ENCODE measurements at places on chromosomes 6 and 20.

DNA sequence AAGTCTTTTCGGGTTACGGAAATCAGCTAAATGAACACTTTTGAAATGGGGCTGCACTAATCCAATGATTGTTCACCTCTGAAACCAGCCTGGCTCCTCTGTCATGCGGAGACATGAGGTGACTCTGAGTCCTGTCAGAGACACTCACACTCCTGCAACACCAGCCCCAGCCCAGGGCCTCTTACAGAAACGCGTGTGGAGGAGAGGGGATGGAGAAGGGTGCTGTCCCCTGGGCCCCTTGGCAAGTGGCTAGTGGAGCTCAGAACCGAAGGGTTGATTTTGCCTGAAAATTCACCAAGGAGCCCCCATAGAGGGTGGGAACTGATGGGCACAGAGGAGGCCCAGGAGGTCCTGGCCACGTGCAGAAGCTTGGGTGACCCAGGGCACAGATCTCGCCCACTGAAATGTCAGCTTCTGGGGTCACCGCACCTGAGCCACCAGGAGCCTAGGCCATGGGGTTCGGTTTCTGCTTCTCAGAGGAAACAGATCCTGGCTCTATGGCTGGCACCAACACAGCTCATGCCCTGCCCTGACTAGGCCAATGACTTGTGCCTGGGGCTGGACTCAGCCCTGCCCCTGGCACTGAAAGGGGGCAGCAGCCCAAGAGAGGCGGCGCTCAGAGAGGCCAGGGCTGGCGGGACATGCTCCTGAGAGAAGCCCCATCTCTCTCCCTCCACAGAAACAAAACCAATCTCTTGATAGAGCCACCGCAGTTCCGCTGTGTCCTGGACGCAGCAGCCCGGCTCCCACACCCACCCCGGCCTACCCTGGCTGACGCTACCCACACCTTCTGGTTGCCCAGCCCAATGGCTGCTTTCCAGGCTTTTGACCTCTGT is 144.7 kb downstream of the ERMARD start:
- no peak for DNase-seq

DNA sequence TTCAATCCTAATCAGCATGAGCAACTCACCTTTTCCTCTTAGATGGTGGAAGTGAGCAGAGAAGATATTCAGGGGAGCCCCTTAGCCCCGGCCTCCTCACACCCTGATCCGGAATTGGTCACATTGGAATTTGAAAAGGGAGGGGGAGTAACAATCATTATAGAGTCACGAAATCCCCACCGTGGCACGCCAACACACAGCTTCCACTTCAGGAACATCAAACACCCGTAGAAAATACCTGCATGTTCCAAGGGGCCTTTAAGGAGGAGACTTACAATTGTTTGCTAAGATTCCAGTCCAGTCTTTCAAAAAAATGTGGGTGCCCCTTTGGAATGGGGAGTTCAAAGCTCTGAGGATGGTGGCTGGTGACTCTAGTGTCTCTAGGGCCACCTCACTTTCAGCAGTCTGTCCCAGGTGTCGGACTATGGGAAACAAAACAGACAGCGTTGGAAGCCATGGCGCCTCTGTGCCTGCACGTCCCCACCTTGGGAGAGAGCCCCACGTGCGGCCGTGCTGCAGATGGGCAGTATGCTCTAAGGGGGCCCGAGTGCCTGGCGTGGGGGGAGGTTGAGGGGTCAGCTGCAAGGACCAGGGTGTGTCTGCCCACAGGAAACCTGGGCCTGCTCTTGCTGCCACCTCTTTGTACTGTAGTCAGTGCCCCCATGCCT is 2.4 kb downstream of the CD93 start:
- no peak for DNase-seq

- no peak for DNase-seq
Observed at GRCh38 chr6:51468704-51469103, 618.7 kb downstream of the PKHD1 start.

DNA sequence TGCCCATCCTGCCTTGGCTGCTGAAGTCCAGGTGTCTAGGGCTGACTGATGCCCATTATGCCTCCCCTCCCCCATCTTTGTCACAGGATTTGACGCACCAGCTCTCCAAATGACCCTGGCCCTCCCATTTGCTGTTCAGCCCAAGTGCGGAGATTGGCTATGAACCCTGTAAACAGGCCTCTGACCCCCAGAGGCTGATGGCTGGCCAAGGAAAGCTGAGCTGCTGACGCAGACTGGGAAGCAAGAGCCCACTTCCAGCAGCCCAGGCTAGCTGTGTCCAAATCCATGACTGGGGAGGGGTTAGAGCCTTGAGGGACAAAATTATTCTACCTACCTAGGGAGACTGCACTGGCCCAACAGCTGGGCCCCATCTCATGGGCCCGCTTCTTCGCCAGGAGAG is 797 bp upstream of the GNRH2 start:
- DNase-seq, result no peak

- no peak for DNase-seq
Observed at GRCh38 chr6:149300563-149300962, 16.9 kb upstream of the TAB2 start.

DNA sequence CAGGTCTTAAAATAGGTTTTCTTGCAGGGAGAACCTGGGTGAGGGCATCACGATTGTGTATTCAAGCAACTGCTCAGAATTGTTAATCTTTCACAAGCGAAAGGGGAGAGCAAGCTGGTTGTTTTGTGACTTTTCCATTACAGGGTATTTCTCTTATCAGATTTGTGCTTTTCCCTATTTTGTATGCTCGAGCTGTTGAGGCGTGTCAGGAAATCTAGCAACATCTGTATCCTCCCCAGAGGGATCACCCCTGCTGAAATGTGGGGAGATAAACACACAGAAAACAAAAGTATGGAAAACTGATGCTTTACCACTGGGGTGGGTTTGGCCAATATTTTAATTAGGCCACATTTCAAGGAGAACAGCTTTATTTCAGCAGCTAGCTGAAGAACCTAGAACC is 187.0 kb downstream of the DTNBP1 start:
- DNase-seq, result no peak

GRCh38 chr6:33241968-33242367 is 29.7 kb downstream of the VPS52 start:
- DNase-seq, result no peak

- no peak for DNase-seq
Observed at GRCh38 chr20:47318027-47318585, 38.4 kb downstream of the ZMYND8 start.

- no peak for DNase-seq
Observed at GRCh38 chr6:15441215-15441868, 195.5 kb downstream of the JARID2 start.

- no peak for DNase-seq
Observed at GRCh38 chr20:63963348-63963741, 6.4 kb downstream of the ZNF512B start.

GRCh38 chr6:5217356-5217755 is 43.4 kb downstream of the LYRM4 start:
- no peak for DNase-seq
